Inflammatory macrophage treated with lipopolysaccharide for 4 hours (primary cell): ENCODE measurements at places on chromosomes 5 and 9.
A peak's percentile ranks its signal among the peaks of the same experiment; 100 is the strongest.

- peak; percentile 15 for DNase-seq
Observed at GRCh38 chr9:83199240-83199639, 136.3 kb upstream of the RASEF start.

DNA sequence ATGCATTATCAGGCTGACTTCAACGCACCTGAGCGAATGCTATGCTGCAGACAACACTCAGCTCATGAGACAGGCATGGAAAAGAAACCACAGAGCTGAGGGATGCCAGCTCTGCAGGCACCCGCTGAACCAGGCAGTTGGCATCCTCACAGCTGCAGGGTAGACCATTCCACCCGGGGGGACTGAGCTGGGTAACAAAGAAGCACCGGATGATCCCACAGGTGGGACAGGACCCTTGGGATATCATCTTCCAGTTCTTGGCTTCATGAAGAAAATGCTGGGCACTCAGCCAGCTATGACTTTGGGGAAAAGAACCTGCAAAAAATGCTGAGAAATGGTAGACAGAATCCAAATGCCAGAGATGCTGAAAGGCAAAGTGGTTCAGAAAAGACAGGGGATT, 9.6 kb downstream of the EPB41L4B start:
- DNase-seq = no peak

- DNase-seq = peak; percentile 14
Observed at GRCh38 chr5:38845526-38846378, at the start of gene OSMR. Gene OSMR, plus strand, starts transcription at chr5:38846012. Its CDS starts 23,033 bp downstream, at chr5:38869045.

DNA sequence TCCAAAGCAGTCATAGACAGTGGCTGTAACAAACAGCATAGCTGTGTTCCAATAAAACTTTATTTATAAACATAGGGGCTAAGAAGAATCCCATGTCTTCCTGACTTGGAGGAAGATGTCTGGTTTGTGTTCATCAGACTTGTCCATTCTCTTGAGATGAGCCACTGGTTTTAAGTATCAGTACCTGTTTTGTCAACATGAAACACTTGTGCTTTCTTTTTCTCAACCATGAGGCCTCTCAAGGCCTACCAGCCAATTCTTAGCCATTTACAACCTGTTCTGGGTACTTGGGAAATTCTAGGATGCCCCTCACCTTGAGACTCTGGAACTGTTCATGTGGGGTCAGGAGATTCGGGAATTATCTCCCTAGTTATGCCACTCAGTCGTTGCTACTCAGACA, 154.3 kb upstream of the PPP1R2B start:
- DNase-seq = no peak

DNA sequence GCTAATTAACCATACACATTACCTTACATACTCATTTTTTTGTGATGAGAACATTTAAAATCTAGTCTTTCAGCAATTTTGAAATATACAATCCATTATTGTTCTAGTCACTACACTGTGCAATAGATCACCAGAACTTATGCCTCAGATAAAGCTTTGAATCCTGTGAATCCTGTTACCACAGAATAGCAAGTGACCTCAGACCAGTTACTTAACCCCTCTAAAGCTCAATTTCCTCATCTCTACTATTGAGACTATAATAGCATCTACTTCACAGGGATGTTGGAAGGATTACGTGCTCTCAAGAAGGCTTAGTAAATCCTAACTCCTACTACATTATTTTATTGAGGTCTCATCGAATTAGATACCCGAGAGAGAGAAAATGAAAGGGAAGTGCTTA, 60.2 kb upstream of the PIP5K1B start:
- DNase-seq = peak; percentile 56

DNA sequence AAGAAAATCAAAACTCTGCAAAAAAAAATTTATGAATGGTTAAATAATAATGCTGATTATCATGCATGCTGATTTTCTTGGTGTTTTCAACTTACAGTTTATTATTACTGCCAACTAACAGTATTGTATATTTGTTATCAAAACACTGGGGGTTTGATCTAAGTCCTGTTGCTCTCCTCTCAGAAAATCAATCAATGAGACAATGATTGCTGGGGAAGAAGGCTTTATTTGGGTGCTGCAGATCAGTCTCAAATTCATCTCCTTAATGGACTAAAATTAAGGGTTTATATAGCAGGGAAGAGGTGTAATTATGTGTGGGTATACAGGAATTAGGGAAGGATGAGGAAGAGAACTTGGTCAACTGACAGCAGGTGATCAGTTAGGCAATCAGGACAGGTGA, 565.5 kb upstream of the CDH6 start:
- DNase-seq = no peak

GRCh38 chr9:121818016-121818661, 166.7 kb downstream of the DAB2IP start:
- no peak for DNase-seq

DNA sequence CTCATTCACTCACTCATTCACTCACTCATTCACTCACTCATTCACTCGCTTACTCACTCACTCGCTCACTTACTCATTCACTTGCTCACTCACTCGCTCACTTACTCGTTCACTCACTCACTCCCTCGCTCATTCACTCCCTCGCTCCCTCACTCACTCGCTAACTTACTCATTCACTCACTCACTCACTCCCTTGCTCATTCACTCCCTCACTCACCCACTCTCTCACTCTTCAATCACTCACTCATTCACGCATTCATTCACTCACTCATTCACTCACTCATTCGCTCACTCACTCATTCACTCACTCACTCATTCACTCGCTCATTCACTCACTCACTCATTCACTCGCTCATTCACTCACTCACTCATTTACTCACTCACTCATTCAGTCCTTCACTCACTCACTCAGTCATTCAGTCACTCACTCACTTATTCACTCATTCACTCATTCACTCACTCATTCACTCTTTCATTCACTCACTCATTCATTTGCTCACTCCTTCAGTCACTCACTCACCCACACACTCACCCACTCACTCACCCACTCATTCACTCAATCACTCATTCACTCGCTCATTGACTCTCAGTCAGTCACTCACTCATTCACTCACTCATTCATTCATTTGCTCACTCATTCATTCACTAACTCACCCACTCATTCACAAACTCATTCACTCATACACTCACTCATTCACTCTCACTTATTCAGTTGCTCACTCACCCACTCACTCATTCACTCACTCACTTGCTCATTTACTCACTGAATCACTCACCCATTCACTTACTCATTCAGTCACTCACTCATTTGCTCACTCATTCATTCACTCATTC, 36.0 kb upstream of the NOTCH1 start:
- DNase-seq = no peak

- DNase-seq = no peak
Observed at GRCh38 chr5:26945901-26946300, 92.5 kb downstream of the CDH9 start.
